ENCODE measurements at places on chromosomes 11 and 22.

DNA sequence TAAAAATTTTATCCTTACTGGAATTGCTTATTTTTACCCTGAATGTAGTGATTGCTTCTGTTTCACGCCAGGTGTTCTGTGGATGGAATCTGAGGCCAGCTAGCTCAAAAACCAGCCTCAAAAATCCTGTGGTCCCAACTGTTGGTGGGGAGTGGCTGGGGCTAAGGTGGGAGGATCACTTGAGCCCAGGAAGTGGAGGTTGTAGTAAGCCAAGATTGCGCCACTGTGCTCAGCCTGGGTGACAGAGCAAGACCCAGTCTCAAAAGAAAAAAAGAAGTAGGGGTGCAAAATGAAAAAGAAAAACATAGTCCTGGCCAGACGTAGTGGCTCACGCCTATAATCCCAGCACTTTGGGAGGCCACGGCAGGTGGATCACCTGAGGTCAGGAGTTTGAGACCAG lies 27.0 kb upstream of the SLC5A1 start:
- DNase-seq: no peak

DNA sequence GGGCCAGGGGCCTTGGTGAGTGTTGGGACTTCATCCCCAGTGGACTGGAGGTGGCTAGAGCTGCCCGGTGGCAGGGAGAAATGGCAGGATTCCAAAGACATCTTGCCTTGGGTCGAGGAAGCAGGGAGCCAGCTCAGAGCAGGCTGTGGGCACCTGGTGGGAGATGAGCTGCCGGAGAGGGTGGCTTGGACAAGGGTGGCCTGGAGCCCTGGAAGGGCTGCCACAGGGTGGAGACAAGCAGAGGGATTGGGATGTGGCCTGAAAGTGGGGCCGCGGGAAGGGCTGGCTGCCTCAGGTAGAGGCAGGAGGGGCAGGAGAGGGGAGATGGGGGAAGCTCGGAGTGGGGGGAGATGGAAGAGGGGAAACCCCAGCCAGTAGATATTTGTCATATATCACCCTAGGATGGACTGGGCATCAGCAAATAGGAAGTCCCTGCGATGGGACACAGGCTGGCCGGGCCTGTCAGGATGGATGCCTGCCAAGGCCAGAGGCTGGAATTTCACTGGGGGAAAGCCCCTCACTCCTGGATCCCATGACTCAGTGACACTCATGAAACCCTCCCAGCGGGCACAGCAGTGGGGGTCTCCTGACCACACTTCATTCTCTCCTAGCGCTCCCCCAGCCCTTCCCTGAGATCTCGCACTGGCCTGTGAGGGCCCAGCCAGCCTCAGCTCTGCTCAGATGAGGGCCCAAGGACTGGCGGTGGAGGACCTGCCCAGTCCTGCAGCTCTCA lies 72.0 kb upstream of the SHISAL1 start:
- DNase-seq: no peak

DNA sequence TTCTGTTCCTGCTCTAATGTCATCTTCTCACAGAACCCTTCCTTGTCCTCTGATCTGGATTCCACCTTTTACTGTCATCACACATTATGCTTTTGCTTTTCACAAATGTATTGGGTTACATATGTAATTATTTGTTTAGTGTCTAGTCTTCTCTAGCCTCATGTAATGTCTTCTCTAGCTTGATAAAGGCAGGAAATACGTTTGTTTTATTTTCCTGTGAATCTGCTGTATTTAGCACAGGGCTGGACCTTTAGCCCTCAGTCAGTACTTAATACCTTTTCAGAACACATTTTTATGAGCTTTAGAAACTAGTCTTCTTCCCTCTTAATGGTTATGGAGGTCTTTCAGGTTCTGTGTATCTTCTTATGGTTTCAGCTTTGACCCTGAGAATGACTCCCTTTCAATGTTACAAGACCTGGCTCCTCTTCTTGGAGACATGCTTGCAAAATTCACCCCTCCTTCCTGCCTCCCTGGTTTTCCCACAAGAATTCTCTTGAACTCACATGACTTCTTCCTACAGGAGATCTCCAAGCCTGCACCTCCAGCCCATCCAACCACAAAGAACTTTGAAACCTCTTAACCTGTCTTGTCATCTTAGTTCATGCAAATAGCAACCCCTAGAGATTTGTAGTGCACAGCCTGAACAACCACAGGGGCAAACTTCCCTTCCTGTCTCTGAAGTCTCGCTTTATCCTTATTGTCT lies 132.7 kb upstream of the DDI1 start:
- DNase-seq: no peak

DNA sequence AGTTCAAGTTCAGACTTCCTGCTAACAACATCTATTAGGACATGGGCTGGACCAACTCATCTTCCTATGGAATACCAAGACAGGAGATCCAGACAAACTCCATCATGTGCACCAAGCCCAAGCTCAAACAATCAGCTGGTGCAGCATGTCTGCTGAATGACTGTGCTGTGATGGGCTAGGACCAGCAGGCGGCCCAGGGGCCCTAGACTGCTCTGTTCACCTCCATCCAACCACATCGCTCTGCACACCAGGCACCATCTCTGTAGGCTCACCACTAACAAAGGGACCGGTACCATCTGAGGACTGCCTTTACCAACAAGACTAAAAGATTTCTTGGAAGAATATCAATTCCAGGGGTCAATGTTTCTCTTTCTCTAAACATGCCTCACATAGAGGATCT lies 10.3 kb downstream of the BRD1 start:
- DNase-seq: no peak

GRCh38 chr11:57269571-57270021 lies 32.5 kb upstream of the APLNR start:
- no peak for DNase-seq
